ENCODE measurements at places on chromosomes 7 and 10. TPM values are rescaled to one million over a fixed set of nuclear protein-coding genes. Genes with fewer than 3 reads are reported as not detected.

- peak; percentile 72 for DNase-seq
Observed at GRCh38 chr10:100670828-100671479, 74.4 kb upstream of the PAX2 start.

The TRPV5 gene
- total RNA-seq: not detected

The MMP21 gene
- total RNA-seq: 0.35 TPM

DNA sequence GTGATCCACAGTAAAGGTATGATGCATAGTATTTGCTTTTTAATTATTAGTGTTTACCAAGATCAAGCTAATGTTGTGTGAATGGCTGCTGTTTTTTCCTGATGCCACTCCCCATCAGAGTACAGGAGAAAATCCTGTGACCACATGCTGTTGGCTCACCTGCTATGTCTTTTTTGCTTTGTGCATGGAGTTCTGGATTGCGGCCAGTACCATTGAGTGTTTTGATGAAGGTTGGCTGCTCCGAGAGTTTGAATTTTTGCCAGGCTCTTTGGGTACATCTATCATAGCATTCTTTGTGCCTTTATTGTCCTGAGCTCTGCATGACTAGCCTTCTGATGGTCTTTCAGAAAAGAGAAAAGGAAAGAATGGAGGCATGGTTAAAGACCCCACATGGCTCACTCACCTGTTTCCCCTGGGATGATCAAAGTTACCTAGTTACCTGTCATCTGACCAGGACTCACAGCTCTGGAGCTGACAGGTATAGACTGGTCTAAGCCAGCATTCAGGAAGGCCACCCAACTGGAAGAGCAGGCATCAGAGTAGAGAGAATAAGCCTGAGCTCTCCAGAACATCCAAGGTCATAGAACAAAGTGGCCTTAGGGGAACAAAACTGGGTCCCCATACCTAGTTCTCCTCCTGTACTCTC, 11.8 kb upstream of the SGPL1 start:
- no peak for DNase-seq

GRCh38 chr7:125561006-125561405, 631.4 kb upstream of the POT1 start:
- DNase-seq: no peak

DNA sequence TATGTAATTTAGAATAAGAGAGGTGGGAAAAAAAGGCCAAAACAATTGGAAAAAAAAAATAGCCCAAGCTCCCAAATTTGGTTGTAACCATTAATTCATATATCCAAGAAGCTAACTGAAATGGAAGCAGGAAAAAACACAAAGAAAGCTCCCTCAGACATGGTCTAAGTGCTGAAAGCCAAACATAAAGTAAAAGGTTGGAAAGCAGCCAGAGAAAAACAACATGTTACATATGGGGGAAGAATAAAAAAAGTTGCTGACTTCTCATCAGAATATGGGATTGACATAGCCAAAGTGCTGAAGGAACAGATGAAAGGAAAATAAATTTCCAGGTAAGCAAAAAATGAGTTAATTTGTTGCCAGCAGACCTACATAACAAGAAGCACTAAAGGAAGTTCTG, 40.3 kb downstream of the PDZD8 start:
- no peak for DNase-seq

GRCh38 chr10:69906425-69906824, 104.7 kb downstream of the COL13A1 start:
- DNase-seq: no peak

The AFAP1L2 gene
- 0.66 TPM for total RNA-seq

GRCh38 chr10:1743141-1743540, 5.8 kb upstream of the ADARB2 start:
- no peak for DNase-seq

The FAM25C gene
- total RNA-seq: not detected

The RBM20 gene
- not detected for total RNA-seq

The ADAM12 gene
- total RNA-seq: 1.6 TPM

DNA sequence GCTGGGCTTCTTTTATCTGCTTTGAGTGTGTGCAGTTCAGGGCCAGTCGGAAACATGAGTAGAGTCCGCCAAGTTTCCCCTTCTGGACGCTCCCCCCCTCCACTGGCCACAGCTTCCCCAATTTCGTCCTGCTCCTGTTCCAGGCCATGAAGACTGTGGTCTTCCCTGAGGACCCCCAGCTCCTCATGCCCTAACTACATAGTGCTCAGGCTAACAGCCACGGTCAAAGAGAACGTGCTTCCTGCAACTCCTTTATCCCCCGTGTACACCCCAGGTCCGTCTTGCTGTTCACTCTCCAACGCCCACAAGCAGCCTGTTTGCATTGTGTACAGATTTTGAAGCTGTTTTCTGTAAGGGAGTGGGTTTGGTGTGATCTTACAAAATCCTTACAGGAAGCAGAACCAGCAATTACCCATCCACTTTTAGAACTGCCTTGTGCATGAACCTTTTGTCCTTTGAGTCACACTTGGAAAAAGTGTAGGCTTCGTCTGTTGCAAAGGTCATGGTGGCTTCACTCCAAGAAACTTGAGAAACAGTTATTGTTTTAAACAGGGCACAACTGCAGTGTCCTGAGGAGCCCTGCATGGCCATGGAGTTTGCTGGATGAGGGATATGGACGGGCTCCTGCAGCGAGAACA, 77.0 kb upstream of the FAM20C start:
- no peak for DNase-seq

GRCh38 chr7:37283716-37284115, 164.9 kb downstream of the ELMO1 start:
- no peak for DNase-seq

The WEE2 gene
- 0.68 TPM for total RNA-seq

The FGFBP3 gene
- 2.0 TPM for total RNA-seq

The NOLC1 gene
- total RNA-seq: 43.4 TPM

DNA sequence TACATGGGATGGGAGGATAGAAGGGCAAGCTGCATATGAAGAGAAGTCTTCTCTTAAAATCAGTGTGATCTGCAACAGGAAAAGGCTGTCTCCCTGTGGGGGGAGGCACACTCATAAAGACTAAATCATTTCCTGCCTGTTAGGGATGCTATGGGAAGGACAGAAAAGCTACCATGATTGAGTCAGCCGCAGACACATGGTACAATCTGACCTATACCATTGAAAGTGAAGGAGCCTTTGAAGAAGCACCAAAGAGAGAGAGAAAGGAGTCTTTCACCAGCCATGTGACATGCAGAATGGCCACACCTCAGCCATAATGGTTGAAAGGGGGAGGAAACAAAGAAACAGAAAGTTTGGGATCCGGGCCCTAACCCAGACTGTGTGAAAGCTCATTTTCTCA, 29.1 kb downstream of the NUDCD3 start:
- DNase-seq: peak; percentile 49

The ATG9B gene
- total RNA-seq: 4.5 TPM

GRCh38 chr10:77027141-77027540, 610.5 kb downstream of the KCNMA1 start:
- no peak for DNase-seq

The IL6 gene
- total RNA-seq: 1.3 TPM

DNA sequence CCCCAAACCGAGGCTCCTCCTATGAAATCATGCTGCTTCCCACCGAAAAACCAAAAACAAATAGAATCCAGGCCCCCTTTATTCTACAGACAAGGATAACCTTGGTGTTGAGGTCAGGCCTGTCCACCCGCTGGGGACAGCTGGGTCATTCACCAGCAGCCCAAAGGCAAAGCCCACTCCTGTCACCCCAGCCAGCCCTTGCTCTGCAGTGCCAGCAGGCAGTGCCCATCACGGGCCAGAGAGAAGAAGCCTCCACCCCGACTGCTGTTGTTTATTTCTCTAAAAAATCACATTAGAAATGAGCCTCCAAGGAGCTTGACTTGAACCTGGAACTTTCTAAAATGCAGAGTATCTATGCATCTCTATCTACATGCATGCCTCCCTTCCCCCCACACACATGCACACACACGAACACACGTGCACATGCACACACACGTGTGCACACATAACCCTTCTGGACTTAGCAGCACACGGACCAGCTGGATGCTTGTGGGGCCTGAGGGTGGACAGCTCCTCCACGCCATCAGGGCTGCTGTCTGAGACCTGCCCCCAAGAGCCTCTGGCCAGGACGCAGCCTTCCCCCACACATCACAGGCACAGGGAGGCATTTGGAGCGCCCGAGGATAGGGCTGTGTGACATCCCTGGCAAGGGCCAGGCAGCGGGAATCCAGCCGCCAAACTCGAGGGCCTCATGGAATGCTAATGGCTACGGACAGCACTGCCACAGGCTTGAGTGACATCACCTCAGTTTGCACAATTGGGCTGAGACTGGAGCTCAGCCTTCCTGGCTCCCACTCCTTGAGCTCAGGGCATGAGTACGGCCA, 22.8 kb downstream of the PRKAG2 start:
- DNase-seq: no peak

- no peak for DNase-seq
Observed at GRCh38 chr10:101224060-101224909, 5.0 kb downstream of the LBX1 start.

- no peak for DNase-seq
Observed at GRCh38 chr7:134085311-134085710, 41.8 kb upstream of the LRGUK start.

DNA sequence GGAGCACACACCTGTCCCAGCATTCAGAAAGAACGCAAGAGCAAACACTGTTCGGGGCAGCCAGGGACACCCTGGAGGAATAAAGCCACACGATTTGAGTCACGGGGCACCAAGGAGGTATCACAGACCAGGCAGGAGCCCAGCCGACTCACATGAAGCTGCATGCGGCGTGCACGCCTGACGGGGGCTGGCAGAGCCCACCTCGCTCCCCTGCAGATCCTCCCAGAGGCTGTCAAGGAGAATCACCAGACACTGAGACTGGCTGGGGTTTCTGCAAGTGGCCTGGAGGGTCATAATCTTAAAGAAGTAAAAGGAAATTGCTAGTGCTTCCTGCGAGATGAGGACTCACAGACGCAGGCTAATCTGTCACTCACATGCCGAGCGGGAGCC, 61.6 kb downstream of the TCERG1L start:
- no peak for DNase-seq

The ZNF804B gene
- not detected for total RNA-seq

DNA sequence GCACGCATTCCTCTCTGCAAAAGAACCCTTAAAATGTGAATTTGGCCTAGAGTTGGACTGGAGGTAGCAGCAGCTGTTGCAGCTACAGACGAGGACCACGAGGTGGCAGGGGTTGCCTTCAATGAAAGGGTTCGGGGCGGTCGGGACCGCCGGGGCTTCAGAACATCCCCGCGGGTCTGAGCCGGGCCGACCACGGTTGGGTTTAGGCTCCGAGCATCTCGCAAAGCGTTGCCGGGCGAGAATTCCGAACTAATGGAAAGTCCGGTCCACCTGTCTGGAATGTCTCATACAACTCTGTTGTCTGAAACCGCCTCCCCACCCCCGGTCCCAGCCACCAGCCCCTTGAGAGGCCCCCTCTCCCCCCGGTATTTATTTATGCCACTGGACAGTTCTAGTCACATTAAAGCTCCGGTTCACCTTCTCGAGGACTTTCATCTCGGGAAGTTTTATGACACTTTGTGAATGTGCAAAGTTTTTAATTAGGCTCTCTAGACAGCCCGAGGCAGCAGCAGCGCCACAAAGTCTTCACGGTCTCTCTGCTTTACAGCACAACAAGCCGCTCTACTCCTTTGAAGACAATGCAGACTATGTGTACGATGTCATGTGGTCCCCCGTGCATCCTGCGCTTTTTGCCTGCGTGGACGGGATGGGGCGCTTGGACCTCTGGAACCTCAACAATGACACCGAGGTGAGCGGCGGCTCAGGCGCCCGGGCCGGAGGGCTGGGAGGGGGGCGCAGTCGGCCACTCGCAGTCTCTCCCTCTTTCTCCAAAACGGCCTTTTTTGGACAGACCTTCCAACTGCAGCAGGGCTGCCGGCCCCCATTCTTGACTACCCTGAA, 246.2 kb downstream of the SLC25A13 start:
- DNase-seq: peak; percentile 66
